ENCODE measurements at places on chromosomes 5 and 9. TPM values are rescaled to one million over a fixed set of nuclear protein-coding genes. Genes with fewer than 3 reads are reported as not detected.

The SPINK13 gene
- total RNA-seq = not detected

The HOMER1 gene
- 174 TPM for total RNA-seq

The CFAP90 gene
- 2.2 TPM for total RNA-seq

The PCDHGA9 gene
- 11.9 TPM for total RNA-seq

The CAMK4 gene
- total RNA-seq = 130 TPM

The CDO1 gene
- 73.2 TPM for total RNA-seq

The TNFSF8 gene
- total RNA-seq = 1.1 TPM

The LSM11 gene
- 90.5 TPM for total RNA-seq

Measured in occipital lobe (tissue), 3 donors.